ENCODE measurements at places on chromosomes 2 and 18.

GRCh38 chr2:164739966-164740365 lies 101.7 kb downstream of the COBLL1 start:
- no peak for DNase-seq

GRCh38 chr2:17584689-17585088 lies 44.2 kb downstream of the VSNL1 start:
- DNase-seq: no peak

DNA sequence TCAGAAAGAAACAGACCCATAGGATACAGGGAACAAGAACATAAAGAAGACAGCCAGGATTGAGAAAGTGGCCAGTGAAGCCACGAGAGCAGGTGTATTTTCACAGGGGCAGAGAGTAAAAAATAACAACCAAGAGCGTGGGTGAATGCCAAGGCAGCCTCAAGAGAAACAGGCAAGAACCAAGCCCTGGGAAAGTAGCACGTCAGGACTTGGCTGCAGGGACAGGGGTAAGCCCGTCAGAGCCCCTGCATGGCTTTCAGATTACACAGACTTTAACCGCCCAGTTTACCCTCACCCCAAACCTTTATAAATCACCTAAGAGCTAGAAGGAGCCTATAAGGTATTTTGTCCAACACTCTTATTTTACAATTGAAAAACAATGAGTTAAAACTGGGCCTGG lies 43.7 kb downstream of the ARL4C start:
- no peak for DNase-seq

- DNase-seq: no peak
These were observed 278.4 kb downstream of the NEDD4L start for GRCh38 chr18:58322464-58322863.

GRCh38 chr2:187543488-187543887 lies 10.7 kb downstream of the TFPI start:
- no peak for DNase-seq

- no peak for DNase-seq
These were observed 16.2 kb downstream of the GPR75 start for GRCh38 chr2:53843595-53843994.

- DNase-seq: no peak
These were observed 176.2 kb downstream of the RDH14 start for GRCh38 chr2:18384242-18384641.

- no peak for DNase-seq
These were observed 347.3 kb upstream of the HNRNPA3 start for GRCh38 chr2:176865336-176865735.

- DNase-seq: no peak
These were observed 202.2 kb downstream of the TNS1 start for GRCh38 chr2:217800433-217801114.

- no peak for DNase-seq
These were observed 74.1 kb upstream of the SMAD2 start for GRCh38 chr18:48004577-48004976.

- DNase-seq: no peak
These were observed 21.6 kb downstream of the KIF1A start for GRCh38 chr2:240798327-240798905.

- no peak for DNase-seq
These were observed 565.2 kb downstream of the NRXN1 start for GRCh38 chr2:50466685-50467084.

- no peak for DNase-seq
These were observed 269.8 kb upstream of the ID2 start for GRCh38 chr2:8412082-8412481.

GRCh38 chr18:61581578-61582201 lies 248.5 kb downstream of the CDH20 start:
- DNase-seq: peak; percentile 54

DNA sequence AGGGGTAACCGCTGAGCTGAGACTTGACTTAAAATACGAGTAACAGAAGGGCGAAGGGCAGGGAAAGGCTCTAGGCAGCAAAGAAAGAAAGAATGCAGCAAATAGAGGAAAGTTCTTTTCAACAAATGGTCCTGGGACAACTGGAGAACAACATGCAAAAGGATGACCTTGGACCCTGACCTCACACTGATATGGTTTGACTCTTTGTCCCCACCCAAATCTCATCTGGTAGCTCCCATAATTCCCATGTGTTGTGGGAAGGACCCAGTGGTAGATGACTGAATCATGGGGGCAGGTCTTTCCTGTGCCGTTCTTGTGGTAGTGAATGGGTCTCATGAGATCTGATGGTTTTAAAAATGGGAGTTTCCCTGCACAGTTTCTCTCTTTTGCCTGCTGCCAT lies 33.9 kb downstream of the ST3GAL5 start:
- DNase-seq: no peak

DNA sequence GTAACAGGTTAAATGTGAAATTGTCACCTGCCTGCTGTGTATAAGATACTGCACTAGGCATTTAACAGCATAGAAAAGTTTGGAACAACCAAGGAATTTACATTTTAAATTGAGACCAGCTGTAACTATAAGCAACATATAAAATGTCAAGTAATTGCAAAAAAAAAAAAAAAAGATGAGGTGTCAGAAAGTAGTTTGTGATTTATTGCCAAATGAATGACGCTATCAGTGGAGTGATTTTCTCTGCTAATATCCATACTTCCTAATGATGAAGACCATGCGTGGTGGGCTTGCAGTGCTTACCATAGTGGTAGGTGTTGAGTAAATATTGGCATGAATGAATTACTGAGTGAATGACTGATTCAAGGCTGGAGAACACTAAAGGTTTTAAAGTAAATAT lies 73.3 kb downstream of the OSBPL6 start:
- DNase-seq: no peak

GRCh38 chr2:37168217-37168981 lies 11.6 kb upstream of the EIF2AK2 start:
- DNase-seq: no peak

GRCh38 chr2:161415987-161416707 lies at the start of gene TBR1:
TBR1 (plus strand) TSS chr2:161416297; CDS start chr2:161416411, 114 bp downstream.
- DNase-seq: no peak

- DNase-seq: no peak
These were observed 106.0 kb downstream of the KIAA1328 start for GRCh38 chr18:36934884-36935283.

Measured in activated CD8-positive, alpha-beta memory T cell treated with anti-CD3 and anti-CD28 coated beads for 1 hour (primary cell).